Upper lobe of right lung (tissue), 1 donor: ENCODE measurements at places on chromosomes 6 and 20.
A peak's percentile ranks its signal among the peaks of the same experiment; 100 is the strongest.

DNA sequence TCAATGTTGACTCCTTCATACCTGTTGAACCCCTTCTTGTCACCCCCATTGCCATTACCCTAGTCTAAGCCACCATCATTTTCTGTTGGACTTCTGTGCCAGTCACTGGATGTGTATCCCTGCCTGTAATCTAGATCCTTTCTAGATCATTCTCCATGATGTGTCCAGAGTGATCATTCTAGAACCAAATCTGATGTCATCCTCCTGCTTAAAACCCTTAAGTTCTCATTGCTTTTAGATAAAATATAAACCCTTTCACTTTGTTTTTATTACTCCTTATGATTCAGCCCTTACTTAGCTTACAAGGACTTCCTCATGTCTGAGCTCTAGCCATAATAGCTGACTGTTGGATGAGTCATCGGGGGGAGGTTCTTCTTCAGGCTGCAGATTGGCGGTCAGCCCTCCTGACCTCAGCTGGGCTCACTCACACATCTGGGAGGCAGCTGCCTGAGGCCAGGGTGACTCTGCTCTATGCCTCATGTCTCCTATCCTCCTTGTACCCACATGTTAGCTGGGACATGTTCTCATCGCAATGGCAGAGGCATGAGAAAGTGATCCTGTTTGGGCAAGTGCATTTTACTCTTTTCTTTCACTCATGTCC, 287.6 kb downstream of the ESR1 start:
- DNase-seq: no peak
- no peaks in the 10 kb centered on the region for H3K27me3 ChIP-seq
- H3K27ac ChIP-seq: peak overlapping the region; percentile 65
- peaks cover 11% of the 10 kb centered on the region for H3K4me1 ChIP-seq

DNA sequence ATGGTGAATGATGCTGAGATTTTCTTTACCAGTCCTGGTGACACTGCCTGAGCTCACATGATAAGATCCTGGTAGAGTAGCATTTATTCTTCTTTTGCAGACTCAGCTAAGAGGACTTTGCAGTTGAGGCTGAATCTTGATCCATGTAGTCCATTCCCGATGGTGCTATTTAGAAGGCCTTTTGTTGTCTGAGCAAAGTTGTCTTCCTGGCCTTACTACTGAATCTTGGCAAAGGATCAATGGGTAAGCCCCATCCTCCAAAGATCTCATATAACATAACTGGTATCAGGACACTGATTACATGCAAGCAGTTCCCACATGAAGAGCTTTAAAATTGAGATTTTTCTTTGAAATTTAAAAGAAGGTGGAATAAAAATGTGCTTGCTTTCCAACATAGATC, 291.6 kb downstream of the SOX4 start:
- H3K4me1 ChIP-seq: peaks cover 10% of the 10 kb centered on the region
- no peak overlapping the region for H3K27ac ChIP-seq
- no peaks in the 10 kb centered on the region for H3K27me3 ChIP-seq
- no peak overlapping the region for H3K4me3 ChIP-seq
- DNase-seq: no peak

DNA sequence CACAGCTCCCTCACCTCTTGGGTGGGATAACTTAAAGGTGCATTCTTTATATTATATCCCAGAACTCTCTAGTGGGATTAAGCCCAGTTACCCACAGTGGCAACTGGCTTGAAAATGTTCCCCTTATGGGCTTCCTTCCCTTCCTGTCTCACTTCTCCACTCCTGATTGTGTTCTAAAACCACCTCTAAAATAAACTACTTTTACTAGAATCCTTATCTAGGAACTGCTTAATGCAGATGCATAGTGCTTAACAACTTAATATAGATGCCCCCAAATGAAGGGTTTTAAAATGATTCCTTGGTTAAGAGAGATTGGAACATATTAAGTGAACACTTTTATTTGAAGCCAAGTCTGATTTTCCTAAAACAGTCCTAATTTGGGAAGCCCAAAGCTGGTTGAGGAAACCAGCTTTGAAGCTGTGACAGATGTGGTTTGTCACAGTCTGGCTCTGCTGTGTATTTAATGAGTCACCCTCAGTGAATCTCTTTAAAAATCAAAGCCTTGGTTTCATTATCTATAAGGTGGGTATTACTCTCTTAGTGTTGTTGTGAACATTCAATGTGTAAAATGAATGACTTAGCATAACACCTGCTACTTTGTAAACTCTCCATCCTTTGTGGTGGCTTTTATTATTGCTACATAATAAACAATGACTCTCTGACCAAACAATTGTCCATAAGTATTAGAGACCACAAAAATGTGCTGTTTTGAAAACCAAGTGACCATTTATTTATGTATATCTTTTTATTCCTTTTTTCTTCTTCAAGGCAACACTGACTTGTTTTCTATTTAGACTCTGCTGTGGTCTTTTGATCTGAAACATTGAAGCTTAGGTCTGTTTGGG, 24.4 kb downstream of the PLCB1 start:
- no peaks in the 10 kb centered on the region for H3K36me3 ChIP-seq
- H3K4me3 ChIP-seq: no peak overlapping the region
- H3K27me3 ChIP-seq: no peaks in the 10 kb centered on the region
- DNase-seq: no peak
- H3K27ac ChIP-seq: no peak overlapping the region

DNA sequence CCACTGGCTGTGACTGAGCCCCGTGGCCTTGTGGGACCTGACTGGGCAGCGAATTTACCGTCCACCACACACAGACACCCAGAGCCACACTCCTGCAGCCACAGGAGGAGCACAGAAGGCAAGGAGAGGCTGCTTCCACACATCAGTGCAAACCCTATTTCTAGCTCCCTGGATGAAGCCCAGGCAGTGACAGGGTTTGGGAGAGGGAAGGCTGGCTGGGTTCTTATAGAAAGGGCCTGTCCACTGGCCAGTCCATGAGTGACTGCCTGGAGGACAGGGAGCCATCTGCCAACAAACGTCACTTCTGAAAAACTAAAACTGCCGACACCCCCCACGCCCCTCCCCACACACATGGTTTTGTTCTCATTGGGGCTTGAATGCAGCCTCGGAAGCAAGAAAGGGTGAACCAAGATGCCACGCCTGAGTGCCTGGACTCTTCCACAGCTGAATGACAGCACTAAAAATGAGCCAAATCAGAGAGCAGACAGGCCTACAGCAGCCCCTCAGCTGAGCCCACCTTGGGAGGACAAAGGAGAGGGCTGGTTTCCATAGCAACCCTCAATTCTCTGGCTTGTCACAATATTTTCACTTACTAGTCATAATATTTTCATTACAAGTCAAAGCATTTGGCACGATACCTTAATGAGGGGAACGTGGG, 38.4 kb downstream of the RRBP1 start:
- no peaks in the 10 kb centered on the region for H3K27me3 ChIP-seq
- H3K4me3 ChIP-seq: no peak overlapping the region
- peak; percentile 18 for DNase-seq
- peaks cover 20% of the 10 kb centered on the region for H3K4me1 ChIP-seq
- H3K36me3 ChIP-seq: peaks cover 44% of the 10 kb centered on the region
- H3K27ac ChIP-seq: no peak overlapping the region

DNA sequence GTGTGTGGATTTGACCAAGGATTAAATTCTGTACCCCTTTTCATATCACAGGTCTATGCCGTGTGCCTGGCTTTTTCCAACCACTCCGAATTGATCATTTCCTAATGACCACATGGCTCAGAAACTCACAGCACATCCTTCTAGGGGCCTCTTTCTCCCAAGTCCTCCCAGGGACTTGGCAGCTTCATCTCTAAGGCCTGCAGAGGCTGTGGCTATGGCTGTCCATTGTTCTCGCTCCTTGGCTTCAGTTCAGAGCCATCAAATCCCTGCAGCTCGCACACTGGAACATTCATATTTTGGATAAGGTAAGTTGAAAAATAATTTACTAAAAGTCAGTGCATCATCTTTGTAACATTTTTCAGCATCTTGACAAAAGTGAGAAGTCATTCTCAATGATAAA, 497.2 kb upstream of the CDH4 start:
- no peaks in the 10 kb centered on the region for H3K36me3 ChIP-seq
- no peaks in the 10 kb centered on the region for H3K4me1 ChIP-seq
- H3K4me3 ChIP-seq: no peak overlapping the region
- H3K27ac ChIP-seq: no peak overlapping the region
- no peaks in the 10 kb centered on the region for H3K27me3 ChIP-seq

DNA sequence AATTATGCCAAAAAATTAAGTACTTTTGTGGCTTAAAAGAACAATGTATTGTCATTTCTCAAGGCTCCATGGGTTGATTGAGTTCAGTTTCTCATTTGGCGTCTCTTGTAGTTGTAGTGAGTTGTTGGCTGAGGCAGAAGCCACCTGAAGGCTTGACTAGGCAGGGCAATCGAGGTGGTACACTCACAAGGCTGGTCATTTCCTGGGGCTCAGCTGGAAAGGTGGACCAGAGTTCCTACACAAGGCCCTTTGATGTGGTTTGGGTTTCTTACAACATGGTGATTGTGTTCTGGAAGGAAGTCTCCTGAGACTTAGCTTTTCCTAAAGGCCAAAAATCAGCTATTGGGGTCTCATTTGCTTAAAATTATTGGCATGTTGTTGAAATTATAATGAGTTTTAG, 22.6 kb downstream of the MAS1 start:
- H3K27me3 ChIP-seq: no peaks in the 10 kb centered on the region
- H3K4me1 ChIP-seq: no peaks in the 10 kb centered on the region
- no peak overlapping the region for H3K4me3 ChIP-seq
- H3K27ac ChIP-seq: no peak overlapping the region
- H3K36me3 ChIP-seq: no peaks in the 10 kb centered on the region
